Activated CD8-positive, alpha-beta T cell treated with anti-CD3 and anti-CD28 coated beads, Interleukin-2, amount 10 ng/mL, durations not matched to agents 7 days and 5 days (primary cell): ENCODE measurements at places on chromosomes 12 and 14. TPM values are rescaled to one million over a fixed set of nuclear protein-coding genes. Genes with fewer than 3 reads are reported as not detected.

Gene C12orf43
- total RNA-seq, result 23.3 TPM

Gene CLEC4D
- not detected for total RNA-seq

Gene ANKLE2
- 95.7 TPM for total RNA-seq

Gene SALL2
- total RNA-seq, result 1.9 TPM

Gene OR6J1
- not detected for total RNA-seq

Gene CLEC14A
- total RNA-seq, result not detected

Gene KCNC2
- total RNA-seq, result not detected

Gene BMP4
- not detected for total RNA-seq

Gene IL22
- total RNA-seq, result not detected

Gene A2M
- total RNA-seq, result not detected

Gene TAS2R9
- not detected for total RNA-seq

Gene DPPA3
- total RNA-seq, result not detected

Gene KRT2
- 0.10 TPM for total RNA-seq

Gene KRT81
- 0.42 TPM for total RNA-seq

Gene SLC25A21
- not detected for total RNA-seq

Gene NANOG
- total RNA-seq, result not detected

Gene BDKRB2
- not detected for total RNA-seq

Gene DEPDC4
- total RNA-seq, result 1.6 TPM

Gene MGAT2
- 55.1 TPM for total RNA-seq

Gene PTHLH
- total RNA-seq, result not detected

Gene ESPL1
- total RNA-seq, result 126 TPM

Gene FGD4
- 0.68 TPM for total RNA-seq

Gene TAS2R10
- not detected for total RNA-seq

Gene SMCO2
- not detected for total RNA-seq

Gene STXBP6
- total RNA-seq, result not detected

Gene DHRS2
- total RNA-seq, result 0.24 TPM

Gene MRPL42
- total RNA-seq, result 55.8 TPM

Gene VASH1
- 3.1 TPM for total RNA-seq

Gene ENDOU
- not detected for total RNA-seq

Gene DNAJC22
- 0.29 TPM for total RNA-seq

Gene KLRF1
- total RNA-seq, result 0.42 TPM

Gene SERPINA6
- total RNA-seq, result not detected

Gene MTRFR
- 30.0 TPM for total RNA-seq

Gene POTEG
- total RNA-seq, result not detected

Gene CLEC1B
- total RNA-seq, result not detected

Gene PIP4P1
- 31.6 TPM for total RNA-seq

Gene OASL
- 33.5 TPM for total RNA-seq

Gene TMEM119
- total RNA-seq, result not detected

Gene DLK1
- total RNA-seq, result not detected

Gene SIX6
- not detected for total RNA-seq

Gene ALX1
- not detected for total RNA-seq

Gene FOXA1
- not detected for total RNA-seq
